NCI-H446 (cell line): ENCODE measurements at places on chromosomes 7 and 10.

GRCh38 chr7:55065079-55065478 is 46.3 kb downstream of the EGFR start:
- no peak for DNase-seq

DNA sequence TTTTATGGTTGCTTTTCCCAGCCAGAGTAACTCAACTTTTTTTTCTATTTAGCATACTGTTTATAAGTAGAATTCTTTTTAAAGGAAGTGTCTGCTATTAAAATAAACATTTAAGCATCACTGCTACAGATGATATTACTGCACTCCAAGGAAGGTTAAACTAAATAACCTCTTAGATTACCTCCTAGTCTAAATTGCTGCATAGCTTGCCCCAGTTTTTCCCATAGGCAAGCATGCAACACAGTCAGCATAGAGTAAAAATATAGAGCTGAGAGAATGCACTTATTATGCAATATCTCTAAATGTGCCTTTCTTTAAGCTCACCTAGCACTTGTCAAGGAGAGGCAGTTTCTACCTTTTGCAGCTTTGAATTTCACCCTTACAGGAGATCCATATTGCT is 1392.4 kb upstream of the CELF2 start:
- no peak for DNase-seq

DNA sequence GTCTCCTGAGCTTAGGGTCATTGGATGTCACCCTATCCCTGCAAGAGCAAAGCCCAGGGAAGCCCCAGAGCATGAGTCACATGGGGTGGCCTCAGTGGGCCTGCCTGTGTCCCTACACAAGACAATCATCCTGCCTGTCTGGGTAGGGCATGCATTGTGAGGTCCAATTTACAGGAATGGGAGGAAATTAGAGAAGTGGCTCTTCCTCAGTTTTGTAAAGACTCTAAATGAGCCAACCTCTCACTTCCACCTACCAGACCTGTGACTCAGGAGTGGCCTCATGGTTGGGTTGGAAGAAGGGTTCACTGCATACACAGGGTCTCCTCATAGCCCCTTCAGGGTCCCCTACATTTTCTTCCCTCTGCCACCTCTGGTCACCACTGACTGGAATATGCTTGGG is 43.6 kb upstream of the SMNDC1 start:
- no peak for DNase-seq

GRCh38 chr7:122305475-122306319 is 1.1 kb upstream of the FEZF1 start:
- no peak for DNase-seq

GRCh38 chr10:111098679-111099437 is 22.0 kb downstream of the ADRA2A start:
- DNase-seq: no peak

DNA sequence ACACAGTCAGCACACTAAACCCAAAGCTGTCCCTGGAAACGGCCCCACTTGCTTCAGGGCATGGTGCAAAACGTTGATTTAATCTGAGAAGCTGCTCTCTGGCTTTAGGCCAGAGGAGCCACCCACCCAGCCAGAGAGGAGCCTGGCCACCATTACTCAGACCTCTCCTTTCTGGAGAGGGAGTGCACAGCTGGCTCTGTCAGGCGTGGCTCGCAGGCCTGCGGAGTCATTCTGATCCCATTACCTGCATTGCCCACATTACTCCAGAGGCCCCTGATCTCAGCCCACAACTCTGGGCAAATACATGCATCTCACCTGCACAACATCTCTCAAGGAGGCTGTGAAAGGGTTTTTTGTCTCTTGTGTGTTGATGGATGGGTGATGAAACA is 370.0 kb upstream of the IGFBP3 start:
- DNase-seq: no peak

DNA sequence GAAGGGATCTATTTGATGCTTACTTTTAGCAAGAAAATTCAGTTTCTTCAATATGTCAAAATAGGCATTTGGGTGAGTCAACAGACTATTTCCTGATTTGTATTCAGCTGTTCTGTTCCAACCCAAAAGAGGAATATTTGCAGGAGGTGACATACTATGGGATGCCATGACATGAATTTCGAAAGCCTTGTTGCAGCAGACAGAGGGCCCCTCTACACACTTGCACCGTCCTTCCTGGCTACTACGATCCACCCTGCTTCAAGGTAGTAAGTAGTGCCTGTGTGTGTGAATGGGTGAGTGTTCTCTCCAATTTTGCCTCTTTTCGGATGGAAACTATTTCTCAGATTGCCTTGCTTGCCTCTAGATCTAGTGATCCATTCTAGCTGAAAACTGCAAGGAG is 413.0 kb upstream of the ADARB2 start:
- no peak for DNase-seq

DNA sequence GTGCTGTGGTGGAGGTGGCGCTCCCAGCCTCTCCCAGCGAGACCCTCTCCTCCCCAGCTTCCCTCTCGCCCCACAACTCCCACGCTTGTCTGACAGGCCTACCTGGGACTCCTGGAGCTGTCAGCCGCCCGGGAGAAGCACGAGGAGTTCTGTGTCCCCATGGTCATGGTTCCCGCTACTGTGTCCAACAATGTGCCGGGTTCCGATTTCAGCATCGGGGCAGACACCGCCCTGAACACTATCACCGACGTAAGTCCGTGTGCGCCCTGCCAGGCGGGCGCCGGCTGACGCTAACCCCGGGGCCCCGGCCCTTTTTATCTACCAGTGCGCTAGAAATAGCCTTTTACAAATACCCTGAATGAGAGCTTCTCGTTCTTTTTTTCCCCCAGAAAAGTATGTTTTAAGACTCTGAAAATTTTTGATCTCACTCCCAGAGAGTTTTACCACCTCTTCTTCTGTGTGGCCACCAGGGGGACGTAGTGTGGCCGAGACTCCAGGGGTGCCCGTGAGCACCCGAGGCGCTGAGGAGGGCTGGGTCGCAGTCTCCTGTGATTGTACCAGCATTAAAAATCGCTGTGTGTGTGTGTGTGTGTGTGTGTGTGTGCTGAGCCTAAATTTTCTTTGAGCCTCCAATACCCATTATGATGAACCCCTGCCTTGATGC is 52.6 kb downstream of the PFKP start:
- DNase-seq: no peak

DNA sequence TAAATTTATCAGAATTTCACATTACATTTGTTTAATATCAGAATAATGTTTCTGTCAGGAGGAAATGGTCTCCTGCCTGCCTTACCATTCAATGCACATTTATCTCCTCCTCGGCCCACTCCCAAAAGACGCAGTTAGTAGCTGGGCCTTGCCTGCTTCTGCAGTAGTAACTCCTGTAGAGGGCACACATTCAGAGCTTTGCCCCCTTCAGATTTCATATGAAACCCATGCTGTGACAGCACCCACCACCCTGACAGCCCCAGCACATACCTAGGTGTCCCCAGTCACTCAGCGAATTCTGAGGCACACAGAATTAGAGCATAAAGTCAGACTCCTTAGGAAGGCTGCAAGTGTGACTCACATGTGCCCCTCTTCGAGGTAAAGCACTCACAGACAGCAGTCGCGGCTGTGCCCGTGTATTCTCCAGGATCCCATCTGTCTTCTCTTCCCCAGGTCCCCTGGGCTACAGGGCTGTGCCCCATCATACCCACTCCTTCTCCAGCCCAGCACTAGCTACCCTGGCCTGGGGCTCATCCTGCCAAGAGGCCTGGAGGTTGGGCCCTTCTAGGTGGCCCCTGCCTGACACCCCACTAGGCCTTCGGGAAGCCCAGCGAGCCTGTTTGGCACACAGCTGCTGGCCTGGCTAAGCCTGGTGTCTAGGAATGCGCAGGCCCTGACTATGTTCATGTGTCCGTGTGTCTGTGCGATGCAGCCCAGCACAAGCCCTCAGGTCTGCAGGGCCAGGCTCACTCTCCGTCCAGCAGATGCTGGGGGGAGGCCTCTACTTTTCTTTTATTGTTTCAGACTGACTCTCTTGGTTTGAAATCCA is 4.7 kb upstream of the DEPP1 start:
- DNase-seq: no peak

- DNase-seq: no peak
Measured at GRCh38 chr10:79034271-79034876, 34.4 kb upstream of the ZMIZ1 start.

- no peak for DNase-seq
Measured at GRCh38 chr7:137020351-137020750, 151.9 kb downstream of the CHRM2 start.

GRCh38 chr7:4201566-4201965 is 480.5 kb upstream of the FOXK1 start:
- DNase-seq: no peak

DNA sequence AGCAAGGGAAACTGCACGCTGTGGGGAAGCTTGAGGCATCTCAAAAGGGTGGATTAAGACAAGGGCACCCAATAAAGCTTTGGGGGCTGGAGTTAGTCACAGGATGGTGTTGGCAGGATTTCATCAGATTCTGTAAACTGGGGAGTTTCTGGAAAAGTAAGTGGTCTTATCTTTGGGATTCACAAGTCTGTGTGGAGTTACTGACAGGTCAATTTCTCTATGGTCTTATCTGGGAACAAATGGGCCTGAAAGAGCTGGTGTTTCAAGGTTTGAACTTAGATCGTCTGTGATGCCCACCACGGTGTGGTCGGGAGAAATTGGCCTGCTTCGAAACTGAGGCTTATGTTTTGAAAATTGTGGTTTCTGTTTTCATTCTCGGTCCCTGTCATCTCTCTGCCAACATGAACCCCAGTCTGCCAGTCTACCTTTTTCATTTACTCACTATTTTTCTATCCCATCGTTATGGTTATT is 23.8 kb upstream of the AOAH start:
- no peak for DNase-seq

- DNase-seq: no peak
Measured at GRCh38 chr10:75905490-75905889, 474.1 kb downstream of the LRMDA start.

DNA sequence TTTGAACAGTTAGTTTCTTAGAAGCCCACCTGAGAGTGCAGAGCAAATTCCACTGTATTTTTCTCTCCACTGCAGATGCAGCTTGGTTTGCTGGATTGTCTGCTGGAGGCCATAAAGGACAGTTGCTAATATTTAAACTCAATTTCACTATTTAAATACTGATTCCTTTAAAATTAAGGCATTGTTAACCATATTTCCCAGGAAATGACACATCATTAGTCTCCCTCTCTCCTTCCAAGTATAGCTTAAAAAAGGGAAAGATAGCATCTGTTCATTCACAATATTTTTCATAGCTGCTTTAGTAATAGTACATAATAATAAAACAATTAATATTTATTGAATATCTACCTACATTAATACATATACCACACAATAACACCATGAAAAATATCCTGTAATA is 252.9 kb downstream of the HGF start:
- no peak for DNase-seq

- no peak for DNase-seq
Measured at GRCh38 chr10:48412081-48412480, 105.6 kb downstream of the MAPK8 start.

GRCh38 chr10:94626476-94626875 is 57.1 kb upstream of the CYP2C18 start:
- DNase-seq: no peak

GRCh38 chr10:86182150-86182549 is 184.4 kb downstream of the GRID1 start:
- no peak for DNase-seq

DNA sequence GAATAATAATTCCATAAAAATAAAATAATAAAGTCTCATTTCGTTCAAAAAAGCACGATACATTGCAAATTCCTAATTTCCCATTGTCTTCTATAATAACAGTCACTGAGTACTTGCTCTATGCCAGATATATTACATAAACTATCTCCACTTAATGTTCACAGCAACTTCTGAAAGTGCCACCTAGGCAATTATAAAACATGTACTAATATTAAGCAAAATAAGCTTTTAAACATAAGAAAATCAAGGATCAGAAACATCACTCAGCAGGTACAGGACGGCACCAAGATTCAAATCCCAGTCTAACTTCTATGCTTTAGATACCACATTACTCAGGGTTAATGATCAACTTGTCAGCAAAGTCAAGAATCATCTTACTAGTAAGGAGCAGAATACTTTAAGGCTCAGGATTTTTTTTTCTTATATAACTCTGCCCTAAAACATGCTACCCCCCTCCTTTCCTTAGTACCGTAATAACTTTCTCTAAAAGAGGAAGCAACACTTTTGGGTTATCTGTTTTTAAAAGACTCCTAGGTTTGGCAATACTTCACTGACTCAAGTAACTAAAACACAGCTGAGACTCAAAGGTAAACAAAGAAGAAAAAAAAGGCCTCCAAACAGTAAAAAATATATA is 51.3 kb downstream of the USP6NL start:
- no peak for DNase-seq

DNA sequence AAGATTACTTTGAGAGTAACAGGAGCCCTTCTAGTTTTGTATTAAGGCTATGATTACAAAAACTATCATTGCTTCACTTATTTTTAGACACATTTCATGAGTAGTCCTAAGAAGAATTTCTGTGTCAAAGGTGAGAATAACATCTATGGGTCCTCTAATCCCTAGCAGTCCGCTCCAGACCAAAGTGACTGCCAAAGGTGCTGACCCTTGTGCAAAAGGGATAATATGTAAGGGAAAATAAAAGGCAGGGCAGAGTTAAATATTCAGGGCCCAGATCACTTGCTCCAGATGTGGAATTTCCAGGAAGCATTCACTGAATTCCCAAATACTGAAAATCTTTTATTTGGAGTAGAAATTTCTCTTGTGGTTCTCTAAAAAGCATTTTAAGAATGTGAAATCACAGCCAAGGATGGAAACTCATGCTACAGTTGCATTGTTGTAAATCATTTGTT is 29.3 kb downstream of the RHOBTB1 start:
- DNase-seq: no peak

GRCh38 chr10:126321440-126321839 is 66.8 kb downstream of the ADAM12 start:
- no peak for DNase-seq

DNA sequence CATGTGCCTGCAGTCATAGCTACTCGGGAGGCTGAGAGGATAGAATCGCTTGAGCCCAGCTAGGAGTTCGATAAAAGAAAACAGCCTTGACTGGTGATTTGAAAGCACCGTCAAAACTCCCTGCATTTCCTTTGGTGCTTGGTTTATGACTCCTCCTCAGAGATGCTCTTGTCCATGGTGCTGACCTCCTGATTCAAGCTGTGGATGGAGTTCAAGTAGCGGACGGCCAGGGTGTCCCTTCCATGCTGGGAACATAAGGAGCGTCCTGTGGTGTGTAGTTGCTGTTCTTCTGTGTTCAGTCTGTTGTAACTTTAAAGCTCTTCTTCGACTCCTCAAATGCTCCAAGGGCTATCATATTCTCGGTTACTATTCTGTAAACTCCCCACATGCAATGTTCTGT is 382.5 kb upstream of the KIAA1217 start:
- DNase-seq: no peak

GRCh38 chr7:105352018-105352612 is 36.6 kb downstream of the SRPK2 start:
- DNase-seq: peak; percentile 66

GRCh38 chr10:120735773-120736371 is 115.3 kb upstream of the WDR11 start:
- DNase-seq: no peak

- DNase-seq: no peak
Measured at GRCh38 chr7:151117565-151117964, 31.3 kb downstream of the AGAP3 start.
